Erythroblast (primary cell): ENCODE measurements at places on chromosomes 4 and X.

DNA sequence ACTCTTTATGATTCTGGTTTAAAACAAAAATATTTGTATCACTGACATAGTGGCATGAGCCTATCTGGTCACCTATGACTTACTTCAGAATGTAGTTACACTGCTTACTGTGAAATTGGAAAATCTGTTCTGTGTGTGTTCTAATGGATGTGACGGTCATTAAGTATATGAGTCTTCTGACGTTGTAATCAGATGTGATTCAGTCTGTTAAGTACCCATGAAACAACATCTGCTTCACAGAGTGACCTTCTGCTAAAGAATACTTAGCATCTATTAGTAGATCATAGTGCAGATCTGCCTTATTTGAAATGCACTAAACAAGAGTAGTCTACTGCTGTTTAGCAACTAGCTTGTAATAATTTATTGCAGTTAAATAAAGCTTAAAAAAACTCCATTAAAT, 317.1 kb downstream of the DCTD start:
- DNase-seq = no peak

GRCh38 chr4:3875466-3875865, 109.3 kb downstream of the ADRA2C start:
- DNase-seq = no peak

GRCh38 chr4:152534541-152535359, 1.1 kb downstream of the FBXW7 start:
- peak; percentile 61 for DNase-seq

GRCh38 chr4:163901319-163901718, 406.8 kb downstream of the TMA16 start:
- no peak for DNase-seq

GRCh38 chrX:49264460-49264859, at the start of gene FOXP3:
Gene FOXP3, minus strand, starts transcription at chrX:49264710. Its CDS starts 6,205 bp downstream, at chrX:49258505.
- DNase-seq = no peak

DNA sequence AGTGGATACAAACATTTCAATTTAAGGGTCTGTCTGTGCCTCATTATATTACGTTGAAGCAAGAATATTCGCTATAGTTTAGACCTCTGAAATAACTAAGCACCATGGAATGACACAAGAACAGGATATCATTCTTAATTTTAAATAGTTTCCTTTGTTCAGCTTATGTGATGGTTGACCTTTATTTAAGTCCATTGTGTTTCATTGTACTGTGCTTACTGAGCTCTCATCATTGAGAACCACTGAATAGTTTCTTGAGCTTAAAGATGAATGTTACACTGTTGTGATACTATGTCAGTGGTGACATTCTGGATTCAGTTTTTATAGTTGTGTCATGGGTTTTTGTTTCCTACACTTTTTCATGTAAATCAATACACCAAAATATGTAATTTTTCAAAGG, 239.3 kb downstream of the RPA4 start:
- DNase-seq = no peak

DNA sequence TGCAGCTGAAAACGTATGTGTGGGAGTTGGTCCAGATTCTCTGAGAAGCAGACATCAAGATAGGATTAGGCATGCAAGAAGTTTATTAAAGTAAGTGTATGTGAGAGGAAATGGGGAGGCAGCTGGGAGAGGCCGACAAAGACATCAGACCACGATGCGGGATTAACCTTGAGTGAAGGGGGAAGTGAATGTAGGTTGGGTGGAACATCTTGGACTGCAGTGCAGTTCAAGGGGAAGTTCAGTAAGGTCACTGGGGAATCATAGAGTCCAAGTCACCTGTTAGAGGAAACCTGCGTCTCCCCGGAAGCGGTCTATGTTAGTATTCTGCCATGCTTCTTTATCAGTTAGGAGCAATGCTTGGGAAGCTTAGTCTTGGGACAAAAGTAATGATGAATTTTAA, 22.0 kb downstream of the CXCL8 start:
- no peak for DNase-seq

DNA sequence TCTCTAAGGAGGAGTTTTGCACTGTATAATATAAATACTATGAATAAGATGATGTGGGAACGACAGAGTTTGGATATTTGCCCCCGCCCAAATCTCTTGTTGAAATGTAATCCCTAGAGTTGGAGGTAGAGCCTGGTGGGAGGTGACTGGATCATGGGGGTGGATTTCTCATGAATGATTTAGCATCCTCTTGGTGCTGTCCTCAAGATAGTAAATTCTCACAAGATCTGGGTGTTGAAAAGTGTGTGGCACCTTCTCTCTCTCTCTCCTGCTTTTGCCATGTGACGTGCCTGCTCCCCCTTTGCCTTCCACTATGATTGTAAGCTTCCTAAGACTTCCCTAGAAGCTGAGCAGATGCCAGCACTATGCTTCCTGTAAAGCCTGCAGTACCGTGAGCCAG, 241.6 kb upstream of the ETNPPL start:
- no peak for DNase-seq

DNA sequence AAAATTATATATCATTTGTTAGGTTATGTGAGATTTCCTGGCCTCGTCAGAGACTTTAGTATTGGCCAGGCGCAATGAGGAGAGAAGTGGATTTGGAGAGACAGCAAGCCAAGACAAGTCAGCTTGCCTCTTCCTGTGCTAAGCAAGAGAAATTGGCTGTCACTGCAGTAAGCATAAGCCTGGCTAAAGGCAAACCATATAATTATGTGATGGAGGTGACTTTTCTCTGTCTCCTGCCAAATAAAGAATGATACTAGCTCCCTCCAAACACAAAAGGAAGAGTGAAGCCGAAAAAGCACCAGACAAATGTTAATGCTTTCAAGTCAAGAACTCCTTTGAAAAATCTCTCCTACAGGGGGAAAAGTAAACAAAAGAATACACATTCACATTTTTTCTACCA, 2246.0 kb downstream of the ARAP2 start:
- no peak for DNase-seq
